ENCODE measurements at places on chromosomes 11 and 22. TPM values are rescaled to one million over a fixed set of nuclear protein-coding genes. Genes with fewer than 3 reads are reported as not detected.
A peak's percentile ranks its signal among the peaks of the same experiment; 100 is the strongest.

GRCh38 chr11:31608995-31609394 is 99.4 kb downstream of the ELP4 start:
- no peak for DNase-seq

Gene MS4A7
- polyA plus RNA-seq, result not detected

Gene FJX1
- 6.1 TPM for polyA plus RNA-seq

DNA sequence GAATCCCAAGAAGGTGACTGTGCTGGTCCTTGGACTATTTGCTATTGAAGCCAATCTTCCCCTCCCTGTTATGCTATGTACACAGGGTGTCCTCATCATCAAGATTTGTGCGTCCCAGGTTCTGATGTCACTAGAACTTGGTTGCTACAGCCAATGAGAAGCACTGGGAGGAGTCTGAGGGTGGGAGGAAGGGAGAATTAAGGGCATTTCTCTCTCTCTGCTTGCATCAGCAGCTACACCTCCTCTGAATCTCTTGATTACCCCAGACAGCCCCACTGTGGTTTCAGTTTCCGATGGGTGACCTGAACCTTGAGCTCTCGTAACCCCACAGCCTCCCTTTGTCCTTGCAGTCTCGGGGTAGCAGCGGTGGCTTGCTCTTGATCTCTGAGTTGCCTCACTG is 212.4 kb upstream of the SESN3 start:
- no peak for DNase-seq

DNA sequence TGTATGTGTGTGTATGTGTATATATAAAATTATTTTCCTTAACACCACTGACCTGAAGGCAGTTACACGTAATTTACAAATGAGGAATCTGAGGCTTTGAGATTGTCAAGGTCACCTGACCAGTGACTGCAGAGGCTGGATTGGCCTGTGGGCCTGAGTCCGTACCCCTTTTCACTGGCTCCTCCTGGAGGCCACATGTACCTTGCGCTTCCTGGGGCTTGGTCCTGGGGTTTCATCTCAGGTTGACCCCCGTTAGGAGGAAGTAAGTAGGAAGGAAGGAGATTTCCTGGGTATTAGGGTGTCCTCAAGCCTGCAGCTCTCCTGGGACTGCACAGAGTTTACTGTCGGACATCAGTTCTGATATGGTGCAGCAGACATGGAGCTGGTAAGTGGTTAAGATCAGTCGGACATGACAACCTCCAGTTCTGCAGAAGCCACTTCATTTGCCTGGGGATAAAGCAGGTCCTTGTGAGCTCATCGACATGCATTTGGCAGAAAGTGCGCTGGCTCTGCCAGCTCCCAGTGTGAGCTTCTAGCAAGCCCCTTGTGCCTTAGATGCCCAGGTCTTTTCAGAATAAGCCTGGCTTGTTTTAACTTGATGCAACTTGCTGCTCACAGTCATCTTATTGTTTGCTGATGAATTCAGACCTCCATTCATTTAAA is 36.6 kb downstream of the ST3GAL4 start:
- no peak for DNase-seq

GRCh38 chr11:76910620-76911414 is 50.1 kb downstream of the ACER3 start:
- DNase-seq, result no peak

- no peak for DNase-seq
Measured at GRCh38 chr22:32327596-32328171, 30.0 kb upstream of the RFPL3 start.

DNA sequence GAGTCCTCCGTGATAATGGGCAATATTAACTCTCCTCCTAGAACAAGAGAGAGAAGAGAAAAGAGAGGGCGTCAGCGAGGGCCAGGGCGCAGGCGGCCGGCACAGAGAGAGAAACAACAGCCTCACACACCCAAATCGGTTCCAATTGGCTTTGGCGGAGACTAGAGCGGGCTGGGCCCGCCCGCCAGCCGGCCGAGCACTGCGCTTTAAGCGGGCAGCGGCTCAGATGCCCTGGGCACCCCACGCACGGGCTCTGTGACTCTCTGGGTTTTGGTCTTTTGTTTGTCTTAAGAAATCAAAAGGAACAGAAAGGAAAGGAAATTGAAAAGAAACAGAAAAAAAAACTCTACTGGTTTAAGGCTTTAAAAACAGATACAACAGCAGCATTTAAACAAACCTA is 17.0 kb downstream of the SLC22A12 start:
- no peak for DNase-seq

Gene HBG2
- not detected for polyA plus RNA-seq

- no peak for DNase-seq
Measured at GRCh38 chr11:1727096-1727690, 23.2 kb downstream of the IFITM10 start.

DNA sequence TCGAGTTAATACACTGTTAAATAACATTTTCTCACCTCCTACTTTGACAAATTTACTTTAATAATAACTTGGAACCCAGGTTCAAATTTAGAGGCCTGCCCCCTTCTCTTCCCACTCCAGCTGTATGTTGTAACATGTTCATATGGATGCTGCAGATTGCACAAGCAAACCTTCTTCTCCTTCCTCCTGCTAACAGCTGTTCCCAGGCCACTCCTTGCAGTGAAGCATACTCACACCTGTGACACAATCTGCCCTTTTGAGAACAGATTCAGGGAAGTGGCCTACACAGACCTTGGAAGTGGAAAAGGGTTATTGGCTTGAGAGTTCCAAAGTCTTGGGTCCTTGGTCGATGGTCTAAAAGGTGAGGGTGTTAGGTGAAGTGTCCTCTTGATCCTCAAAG is 131.9 kb downstream of the TEAD1 start:
- no peak for DNase-seq

DNA sequence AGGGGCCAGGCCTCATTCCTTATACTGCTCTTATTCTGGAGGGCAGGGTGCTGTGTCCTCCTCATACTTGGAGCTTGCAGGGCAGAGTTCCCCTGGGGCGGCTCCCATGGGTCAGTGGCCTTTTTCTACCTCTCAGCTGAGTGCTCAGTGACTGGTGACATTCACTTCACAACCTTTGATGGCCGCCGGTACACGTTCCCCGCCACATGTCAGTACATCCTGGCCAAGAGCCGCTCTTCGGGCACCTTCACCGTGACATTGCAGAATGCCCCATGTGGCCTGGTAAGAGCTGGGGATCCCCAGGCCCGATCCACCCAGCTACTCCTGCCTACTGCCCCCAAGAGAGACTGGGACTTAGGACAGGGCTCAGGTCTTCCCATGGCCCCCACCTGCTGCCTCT is 14.5 kb downstream of the OTOG start:
- DNase-seq, result no peak

DNA sequence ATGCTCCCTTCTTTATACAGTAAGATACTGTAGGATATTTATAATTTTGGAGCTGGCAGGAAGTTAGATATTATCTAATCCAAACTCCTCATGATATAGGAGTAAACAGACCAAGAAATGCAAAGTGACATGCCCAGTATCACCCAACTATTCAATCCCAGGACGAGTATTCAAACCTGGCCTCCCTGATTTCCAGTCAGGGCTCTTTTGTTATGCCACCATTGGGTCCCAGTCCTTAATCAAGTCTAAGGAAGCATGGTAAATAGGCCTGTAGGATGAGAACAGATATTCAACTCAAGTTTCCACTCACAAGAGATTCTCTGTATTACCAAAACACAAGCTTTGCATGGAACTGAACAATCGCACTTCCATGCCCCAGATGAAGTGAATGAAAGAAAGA is 484.0 kb upstream of the API5 start:
- no peak for DNase-seq

DNA sequence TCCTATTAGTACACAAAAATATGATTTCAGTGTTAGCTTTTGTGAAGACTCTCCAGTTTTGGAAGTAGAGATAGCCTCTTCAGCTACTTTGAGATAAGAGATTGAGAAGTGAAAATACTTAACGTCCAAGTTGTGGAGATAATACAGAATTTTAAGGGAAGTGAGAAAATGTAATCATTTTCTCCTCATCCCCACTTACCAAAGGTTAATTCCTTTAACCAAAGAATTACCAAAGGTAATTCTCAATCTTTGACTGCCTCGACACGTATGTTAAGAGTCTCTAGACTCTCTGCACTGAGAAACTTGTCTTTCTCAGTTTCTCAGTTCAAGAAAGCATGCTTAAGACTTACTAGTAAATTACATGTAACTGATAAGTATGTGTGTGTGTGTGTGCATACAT is 15.3 kb downstream of the C11orf54 start:
- no peak for DNase-seq

Gene CNIH2
- polyA plus RNA-seq, result 1.2 TPM

Gene RAG2
- polyA plus RNA-seq, result not detected

- DNase-seq, result no peak
Measured at GRCh38 chr22:31932863-31933262, 11.5 kb upstream of the YWHAH start.

DNA sequence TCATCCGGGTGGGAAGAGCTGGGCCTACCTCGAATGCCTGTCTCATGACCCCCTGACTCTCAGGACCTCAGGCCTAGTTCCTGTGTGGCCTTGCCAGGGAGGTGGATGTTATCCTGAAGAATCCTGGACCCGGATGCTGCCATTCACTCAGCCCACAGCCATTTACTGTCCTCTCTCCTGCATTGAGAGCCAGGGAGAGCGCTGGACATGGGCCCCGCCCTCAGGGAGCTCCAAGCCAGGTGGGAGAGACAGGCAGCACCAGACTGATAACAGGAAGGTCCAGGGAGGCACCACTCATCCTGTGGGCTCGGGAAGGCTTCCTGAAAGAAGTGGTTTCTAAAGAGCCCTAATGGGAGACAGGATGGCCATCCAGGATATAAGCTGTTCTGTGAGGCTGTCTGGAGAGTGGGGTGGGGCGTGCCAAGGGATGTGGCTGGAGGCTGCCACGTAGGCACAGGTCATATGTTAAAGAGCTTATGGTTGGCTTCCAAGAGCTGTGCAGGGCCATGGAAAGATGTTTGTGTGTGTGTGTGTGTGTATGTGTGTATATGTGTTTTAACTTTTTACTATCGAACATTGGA is 8.6 kb downstream of the SERPINH1 start:
- no peak for DNase-seq

- no peak for DNase-seq
Measured at GRCh38 chr11:535210-535518, 212 bp downstream of the HRAS start.

DNA sequence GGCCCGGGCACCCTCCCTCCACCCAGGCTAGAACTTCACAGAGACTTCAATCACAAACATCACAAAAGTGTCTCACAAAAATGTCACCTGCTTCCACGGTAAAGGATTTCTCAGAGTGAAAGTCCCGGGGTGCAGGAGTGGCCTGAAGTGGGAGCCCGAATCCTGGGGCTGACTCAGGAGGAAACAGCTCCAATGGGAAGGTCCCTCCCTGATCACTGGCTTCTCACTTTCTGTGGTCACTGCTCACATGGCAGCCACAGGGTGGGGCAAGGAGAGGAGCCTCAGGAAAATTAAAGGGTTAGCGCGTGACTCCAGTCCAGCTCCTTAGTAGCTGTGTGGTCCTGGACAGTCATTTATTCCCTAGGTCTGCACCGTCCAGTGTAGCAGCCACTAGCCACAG is 564.5 kb upstream of the B3GAT1 start:
- DNase-seq, result no peak

Gene TAF10
- polyA plus RNA-seq, result 205 TPM

DNA sequence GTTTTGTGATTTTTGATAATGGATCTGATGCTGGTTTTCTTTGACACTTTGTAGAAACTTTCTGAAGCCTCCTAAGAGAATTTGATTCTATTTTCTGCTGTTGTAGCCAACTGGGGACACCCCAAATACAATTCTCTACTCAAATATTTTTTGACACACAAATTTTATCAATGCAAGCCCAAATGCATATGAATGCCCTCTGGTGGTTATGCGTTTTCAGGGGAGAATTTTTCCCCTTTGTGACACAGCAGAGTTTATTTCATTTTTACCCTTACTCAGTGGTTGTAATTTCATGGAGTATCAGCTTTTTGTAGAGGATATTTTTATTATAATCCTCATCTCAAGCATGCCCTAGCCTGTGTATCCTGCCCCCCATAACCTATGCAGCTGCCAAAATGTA is 44.7 kb upstream of the MTMR2 start:
- DNase-seq, result no peak

- DNase-seq, result no peak
Measured at GRCh38 chr22:30538280-30538679, 8.3 kb downstream of the SEC14L6 start.

DNA sequence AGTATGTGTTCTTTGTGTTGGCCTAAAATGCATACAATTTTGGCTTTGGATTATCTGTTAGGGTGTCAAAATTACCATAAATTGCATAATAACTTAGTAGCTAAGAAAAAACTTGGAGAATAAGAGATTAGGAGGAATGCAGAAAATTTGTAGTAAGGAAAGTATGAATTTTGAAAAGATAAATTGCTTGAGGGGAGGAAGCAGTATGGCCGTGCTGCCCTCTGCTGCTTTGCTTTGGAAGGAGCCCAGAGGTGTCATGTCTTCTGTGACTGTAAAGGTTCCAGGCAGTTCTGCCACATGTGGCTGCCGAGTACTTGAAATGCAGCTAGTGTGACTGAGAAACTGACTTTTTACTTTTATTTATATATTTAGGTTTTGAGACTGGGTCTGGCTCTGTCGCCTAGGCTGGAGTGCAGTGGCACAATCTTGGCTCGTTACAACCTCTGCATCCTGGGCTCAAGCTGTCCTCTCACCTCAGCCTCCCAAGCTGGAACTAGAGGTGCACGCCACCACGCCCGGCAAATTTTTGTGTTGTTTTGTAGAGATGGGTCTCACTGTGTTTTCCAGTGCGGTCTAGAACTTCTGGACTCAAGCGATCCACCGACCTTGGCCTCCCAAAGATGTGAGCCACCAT is 1.8 kb downstream of the ADSL start:
- no peak for DNase-seq

DNA sequence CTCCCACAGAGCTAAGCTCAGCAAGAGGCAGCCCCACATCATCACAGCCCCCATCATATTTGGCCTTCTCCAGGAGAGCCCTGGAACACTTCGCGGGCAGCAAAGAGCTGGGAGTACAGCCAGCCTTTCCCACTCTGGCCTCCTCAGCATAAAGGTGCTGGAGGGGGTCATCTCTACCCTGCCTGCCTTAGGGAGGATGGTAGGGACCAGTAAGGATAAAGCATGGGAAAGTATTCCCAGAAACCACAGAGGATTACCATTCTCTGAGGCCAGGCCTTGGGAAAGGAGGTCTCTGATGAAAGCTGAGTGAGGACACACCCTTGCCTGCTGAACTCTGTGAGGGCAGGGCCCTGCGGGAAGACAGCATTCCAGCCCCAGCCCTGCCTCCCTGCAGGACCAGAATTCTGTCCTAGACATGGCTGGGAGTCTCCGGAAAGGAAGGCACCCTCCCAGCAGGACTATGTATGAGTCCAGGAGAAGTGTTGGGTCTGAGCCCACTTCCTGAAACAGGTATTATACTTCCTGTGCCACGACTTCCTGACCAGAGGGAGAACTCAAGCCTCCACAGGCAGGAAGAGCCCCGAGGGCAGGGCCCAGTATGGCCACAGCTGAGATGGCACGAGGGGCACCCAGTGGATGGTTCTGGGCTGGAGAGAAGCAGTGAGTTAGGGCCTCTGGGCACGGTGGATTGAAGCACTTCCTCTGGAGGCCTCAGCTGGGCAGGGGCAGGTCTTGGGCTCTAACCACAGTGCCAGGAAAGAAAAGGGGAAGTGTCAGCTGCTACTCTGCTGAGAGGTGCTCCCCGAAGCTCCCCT is 12.9 kb upstream of the CASTOR1 start:
- peak; percentile 52 for DNase-seq

Gene OR5D13
- not detected for polyA plus RNA-seq
